HFFc6 (cell line): ENCODE measurements at places on chromosomes 1 and 21.

- peak; percentile 70 for DNase-seq
These were observed 556.5 kb downstream of the PTBP2 start for GRCh38 chr1:97277891-97278654.

DNA sequence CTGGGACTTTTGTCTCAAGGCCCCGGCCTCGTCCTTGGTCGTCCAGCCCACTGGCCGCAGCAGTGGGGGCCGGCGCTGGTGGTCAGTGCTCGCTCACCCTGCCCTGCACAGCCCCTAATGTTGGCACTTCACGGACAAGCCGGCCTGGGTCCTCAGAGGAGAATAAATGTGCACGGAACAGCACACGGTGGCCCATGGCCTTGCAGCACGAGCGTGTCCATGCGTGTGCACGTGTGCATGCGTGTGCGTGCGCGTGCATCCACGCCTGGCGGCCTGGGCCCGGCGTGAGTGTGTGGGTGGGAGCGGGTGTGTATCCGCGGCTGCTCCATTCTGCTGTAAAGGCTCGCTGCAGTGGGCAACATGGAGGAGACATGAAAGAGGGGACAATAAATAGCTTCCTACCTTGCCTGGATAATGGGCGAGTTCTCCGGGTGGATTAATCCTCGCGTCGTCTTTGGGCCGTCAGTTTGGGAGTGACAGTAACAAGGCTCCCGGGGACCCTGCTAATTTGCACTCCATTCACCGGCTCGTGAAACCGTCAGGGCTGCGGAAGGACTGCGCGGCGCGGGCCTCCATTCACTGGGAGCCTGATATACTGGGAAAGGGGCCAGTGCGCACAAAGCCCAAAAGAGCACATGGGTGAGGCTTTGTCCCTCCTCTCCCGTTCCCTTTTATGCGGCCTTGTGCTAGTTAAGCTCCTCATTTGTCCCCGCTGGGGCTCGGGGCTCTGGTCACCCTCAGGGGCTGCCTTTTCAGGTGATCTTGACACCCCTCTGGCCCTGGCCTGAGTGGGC is 142.8 kb downstream of the PRDM16 start:
- DNase-seq, result no peak

- DNase-seq, result no peak
These were observed 42.3 kb downstream of the NEK7 start for GRCh38 chr1:198199105-198199504.

DNA sequence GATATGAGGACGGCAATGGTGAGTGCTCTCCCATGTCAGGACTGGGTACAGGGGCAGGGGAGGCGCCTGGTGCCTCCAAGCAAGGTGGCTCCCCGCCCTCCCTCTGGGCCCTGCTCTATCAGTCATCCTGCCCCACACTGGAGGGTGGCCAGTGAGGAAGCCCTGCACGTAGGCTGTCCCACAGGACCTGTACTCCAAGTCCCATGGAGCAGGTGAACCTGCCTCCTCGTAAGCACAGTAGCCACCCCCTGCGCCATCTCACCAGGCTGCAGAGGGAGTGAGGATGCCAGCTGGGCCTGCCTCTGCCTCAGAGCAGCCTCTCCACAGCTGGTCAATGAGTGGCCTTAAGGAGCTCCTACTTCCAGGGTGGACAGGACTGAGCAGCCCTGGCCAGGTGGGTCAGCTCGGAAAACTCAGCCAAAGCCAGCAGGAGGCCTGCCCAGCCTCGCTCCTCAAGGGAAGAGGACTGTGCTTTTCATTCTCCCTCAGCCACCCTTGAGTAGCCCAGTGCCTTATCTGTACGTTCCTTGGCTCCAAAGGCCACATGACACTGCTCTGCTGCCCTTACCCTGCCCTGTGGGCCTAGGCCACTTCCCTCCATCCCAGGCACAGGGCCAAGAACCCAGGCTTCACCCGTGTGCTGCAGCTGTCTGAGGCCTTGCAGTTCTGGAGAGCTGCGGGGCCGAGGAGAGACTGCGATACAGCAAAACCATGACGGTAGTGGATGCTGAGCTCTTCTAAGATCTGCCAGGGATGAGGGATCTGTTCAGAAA is 39.6 kb downstream of the SLC45A1 start:
- DNase-seq, result no peak

GRCh38 chr21:24658026-24658425 is 949.3 kb downstream of the MRPL39 start:
- DNase-seq, result no peak

DNA sequence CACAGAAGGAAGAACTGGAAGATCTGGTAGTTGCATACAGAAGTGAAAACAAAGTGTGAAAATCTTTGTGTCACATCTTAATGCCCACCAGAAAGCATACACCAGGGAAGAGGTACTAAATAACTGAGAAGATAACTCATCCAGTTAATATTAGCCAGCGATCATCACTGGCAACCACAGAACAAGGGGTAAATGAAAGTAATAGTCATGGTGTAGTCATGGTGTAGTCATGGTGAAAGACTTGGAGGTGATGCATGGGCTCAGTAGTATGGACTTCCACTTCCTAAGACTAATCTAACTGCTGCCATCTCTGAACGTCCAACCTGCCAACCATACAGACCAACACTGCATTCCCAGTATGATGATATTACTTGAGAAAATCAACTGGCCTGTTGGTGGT is 481.2 kb upstream of the NR5A2 start:
- DNase-seq, result peak; percentile 51
